ENCODE measurements at places on chromosomes 3 and 15. TPM values are rescaled to one million over a fixed set of nuclear protein-coding genes. Genes with fewer than 3 reads are reported as not detected.

The USP50 gene
- 0.54 TPM for total RNA-seq

The TMEM108 gene
- total RNA-seq = not detected

The CCDC191 gene
- total RNA-seq = 5.0 TPM

The TRIM71 gene
- not detected for total RNA-seq

The LIPC gene
- total RNA-seq = 1.8 TPM

The GPX1 gene
- total RNA-seq = 181 TPM

The PCSK6 gene
- 0.43 TPM for total RNA-seq

The PLA2G4F gene
- total RNA-seq = not detected

The ZNF662 gene
- total RNA-seq = 5.2 TPM

The AQP9 gene
- 0.52 TPM for total RNA-seq

The ARPP19 gene
- 115 TPM for total RNA-seq

The ALPK3 gene
- total RNA-seq = 2.8 TPM

The MYEF2 gene
- total RNA-seq = 1.4 TPM

The TRAK1 gene
- 57.1 TPM for total RNA-seq

The PROS1 gene
- 59.1 TPM for total RNA-seq

The ALDH1A3 gene
- 24.4 TPM for total RNA-seq

The ISLR gene
- total RNA-seq = 250 TPM

The GOLGA8M gene
- 1.0 TPM for total RNA-seq

The SERPINI2 gene
- total RNA-seq = not detected

The PAQR5 gene
- 4.8 TPM for total RNA-seq

The TTC21A gene
- 6.8 TPM for total RNA-seq

The C3orf85 gene
- total RNA-seq = not detected

The ZNF774 gene
- total RNA-seq = 2.8 TPM

The MASP1 gene
- total RNA-seq = 15.1 TPM

The MST1R gene
- total RNA-seq = 1.3 TPM

The CLEC3B gene
- 95.3 TPM for total RNA-seq

The PRR20G gene
- total RNA-seq = not detected

The CD200 gene
- not detected for total RNA-seq

The NEK11 gene
- total RNA-seq = 11.6 TPM

The CCRL2 gene
- 6.2 TPM for total RNA-seq

The KBTBD13 gene
- not detected for total RNA-seq

The RETNLB gene
- not detected for total RNA-seq

The GOLGA8R gene
- total RNA-seq = 4.1 TPM

The TIPIN gene
- 13.9 TPM for total RNA-seq

The FBXO40 gene
- not detected for total RNA-seq

The SENP5 gene
- 44.5 TPM for total RNA-seq

The CPNE9 gene
- total RNA-seq = not detected

The DMXL2 gene
- 38.5 TPM for total RNA-seq

The CNTN6 gene
- under 0.01 TPM for total RNA-seq

The NAA80 gene
- total RNA-seq = 4.3 TPM

The STRIT1 gene
- not detected for total RNA-seq

The WDR93 gene
- 0.32 TPM for total RNA-seq

The GOLGA8Q gene
- 2.4 TPM for total RNA-seq

The CCR3 gene
- total RNA-seq = 0.13 TPM

The TBC1D21 gene
- not detected for total RNA-seq

The COL6A5 gene
- total RNA-seq = not detected

The MED12L gene
- total RNA-seq = 2.6 TPM

The RBP2 gene
- total RNA-seq = not detected

The SERINC4 gene
- not detected for total RNA-seq

The C3orf20 gene
- 0.13 TPM for total RNA-seq

The NAALADL2 gene
- 33.3 TPM for total RNA-seq

The HDGFL3 gene
- total RNA-seq = 47.7 TPM

The PRKAR2A gene
- total RNA-seq = 56.5 TPM

The RHOV gene
- not detected for total RNA-seq

The MOBP gene
- total RNA-seq = not detected

The ZNF501 gene
- 9.5 TPM for total RNA-seq

Measured in articular chondrocyte of knee joint (primary cell).